ENCODE measurements at places on chromosomes 5 and 9.
A peak's percentile ranks its signal among the peaks of the same experiment; 100 is the strongest.

DNA sequence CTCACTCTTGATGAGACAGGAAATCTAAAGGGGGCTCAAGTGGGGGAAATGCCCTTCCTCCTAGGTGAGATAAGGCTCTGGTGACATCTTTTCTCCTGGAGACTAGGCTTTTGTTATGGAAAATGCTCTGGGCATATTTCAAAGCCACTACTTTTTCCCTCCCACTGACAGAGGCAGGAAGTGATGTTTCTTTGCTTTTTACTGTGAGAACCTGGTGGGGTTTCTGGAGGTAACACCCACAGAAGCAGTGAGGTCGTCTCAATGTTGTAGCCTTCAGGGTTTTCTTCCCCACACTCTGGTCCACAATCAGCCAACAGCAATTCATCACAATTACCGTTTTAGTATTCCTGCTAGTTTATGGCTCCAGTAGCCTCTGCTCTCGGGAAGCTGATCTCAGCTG is 41.4 kb upstream of the FAM240B start:
- no peak for DNase-seq

DNA sequence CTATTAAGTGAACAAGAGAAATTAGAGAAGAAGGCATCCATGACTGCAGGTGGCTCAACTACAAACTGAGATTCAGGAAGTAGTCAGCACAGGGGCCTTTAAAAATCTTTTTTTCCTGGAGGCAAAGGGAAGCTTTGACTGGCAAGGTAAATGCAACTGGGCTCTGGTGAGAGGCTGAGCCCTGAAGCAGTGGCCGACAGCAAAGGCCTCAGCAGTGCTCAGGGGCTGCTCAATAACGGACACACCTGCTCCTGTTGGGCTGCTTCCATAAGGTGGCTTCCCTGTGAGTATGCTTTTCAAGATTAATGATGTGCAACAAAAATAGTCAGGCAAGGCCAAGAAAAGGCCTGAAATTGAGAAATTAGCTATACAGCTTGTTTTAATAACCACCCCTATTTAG is 134.2 kb upstream of the RGMB start:
- no peak for DNase-seq

- no peak for DNase-seq
Measured at GRCh38 chr9:19464061-19464763, 55.4 kb downstream of the ACER2 start.

GRCh38 chr9:124899845-124900244 is 37.9 kb downstream of the ARPC5L start:
- no peak for DNase-seq

DNA sequence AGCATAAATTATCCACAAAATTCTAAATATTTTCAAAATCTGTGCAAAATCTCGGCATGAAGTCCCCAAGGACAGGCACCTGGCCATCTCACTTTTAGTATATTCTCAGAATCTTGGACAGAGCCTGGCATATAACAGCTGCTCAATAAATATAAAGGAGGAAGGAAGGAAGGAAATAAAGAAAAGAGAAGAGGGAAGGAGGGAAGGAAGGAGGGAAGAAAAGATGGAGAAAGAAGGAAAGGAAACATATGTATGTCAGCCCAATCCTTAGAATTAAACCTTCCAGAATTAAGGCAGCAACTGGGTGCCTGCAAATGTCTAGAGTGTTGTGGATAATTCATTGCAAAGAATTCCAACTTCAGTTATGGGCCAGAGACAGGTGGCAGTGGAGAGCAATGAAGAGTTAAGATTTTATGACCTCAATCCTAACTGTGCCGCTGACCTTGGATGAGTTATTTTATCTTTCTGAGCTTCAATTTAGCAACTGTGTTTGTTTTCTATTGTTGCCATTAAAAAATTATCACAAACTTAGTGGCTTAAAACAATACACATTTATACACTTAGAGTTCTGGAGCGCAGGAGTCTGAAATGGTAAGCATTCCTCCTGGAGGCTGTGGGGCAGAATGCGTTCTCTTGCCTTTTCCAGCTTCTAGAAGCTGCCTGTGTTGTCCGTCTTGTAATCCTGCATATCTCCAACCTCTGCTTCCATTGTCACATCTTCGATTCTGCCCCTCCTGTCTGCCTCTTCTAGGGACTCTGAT is 200.9 kb upstream of the MSX2 start:
- DNase-seq: peak; percentile 7

- no peak for DNase-seq
Measured at GRCh38 chr9:125630436-125630835, 76.6 kb downstream of the MAPKAP1 start.

- no peak for DNase-seq
Measured at GRCh38 chr5:14483504-14484157, 98.0 kb upstream of the OTULINL start.

DNA sequence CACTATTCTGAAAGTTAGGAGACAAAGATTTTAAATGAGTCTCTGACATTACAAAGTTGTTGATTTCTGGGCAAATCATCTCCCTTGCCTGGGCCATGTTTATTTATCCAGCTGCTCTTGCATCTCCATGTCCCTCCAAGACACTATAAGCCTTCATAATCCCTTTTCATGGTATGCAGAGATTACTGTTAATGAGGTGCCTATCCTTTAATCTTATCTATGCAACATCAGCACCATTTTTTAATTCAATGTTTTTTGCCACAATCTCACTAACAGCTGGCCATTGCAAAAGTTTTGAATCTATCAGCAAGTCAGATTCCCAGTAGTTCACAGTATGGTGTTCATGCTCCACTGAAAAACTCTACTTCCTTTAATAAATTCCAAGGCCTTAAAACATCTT is 108.5 kb upstream of the PTPRD start:
- no peak for DNase-seq

GRCh38 chr5:59430066-59430685 is 463.4 kb downstream of the PDE4D start:
- no peak for DNase-seq

GRCh38 chr9:87883990-87884389 is 1.3 kb downstream of the SPATA31E1 start:
- DNase-seq: peak; percentile 34

DNA sequence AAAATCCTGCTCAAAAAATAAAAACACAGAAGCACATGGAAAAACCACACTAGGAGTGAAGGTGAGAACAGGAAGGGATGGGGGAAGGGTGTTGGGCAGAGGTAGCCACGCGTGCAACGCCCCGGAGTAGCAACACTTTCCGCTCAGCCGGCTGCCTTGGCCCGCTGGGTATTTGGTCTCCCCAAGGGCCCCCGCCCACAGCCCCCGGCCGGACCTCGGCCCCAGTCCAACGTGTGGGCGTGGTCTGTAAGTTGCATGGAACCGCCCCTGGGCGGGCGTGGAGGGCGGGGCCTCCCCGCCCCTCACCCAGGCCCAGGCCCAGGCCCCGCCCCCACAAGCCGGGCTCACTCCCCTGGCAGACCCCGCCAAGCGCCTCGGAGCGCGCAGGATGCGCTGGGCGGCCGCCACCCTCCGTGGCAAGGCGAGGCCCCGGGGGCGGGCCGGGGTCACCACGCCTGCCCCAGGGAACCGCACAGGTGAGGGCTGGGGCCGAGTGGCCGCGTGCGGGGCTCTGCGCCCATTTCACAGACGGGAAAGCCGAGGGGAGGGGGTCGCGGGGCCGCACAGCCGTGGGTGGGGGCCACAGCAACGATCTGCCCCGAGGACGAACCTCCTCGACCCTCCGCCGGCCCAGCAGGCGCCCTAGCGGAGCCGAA is at the start of gene SUSD3:
Gene SUSD3, plus strand, starts transcription at position 347 of the 656 bp plus-strand sequence. Its CDS starts 42 bp downstream, at position 389.
- DNase-seq: no peak

- no peak for DNase-seq
Measured at GRCh38 chr5:153660919-153661318, 170.4 kb downstream of the GRIA1 start.

- DNase-seq: no peak
Measured at GRCh38 chr5:3943859-3944258, 348.2 kb downstream of the IRX1 start.

GRCh38 chr5:90949469-90950358 is 391.1 kb downstream of the ADGRV1 start:
- DNase-seq: no peak

DNA sequence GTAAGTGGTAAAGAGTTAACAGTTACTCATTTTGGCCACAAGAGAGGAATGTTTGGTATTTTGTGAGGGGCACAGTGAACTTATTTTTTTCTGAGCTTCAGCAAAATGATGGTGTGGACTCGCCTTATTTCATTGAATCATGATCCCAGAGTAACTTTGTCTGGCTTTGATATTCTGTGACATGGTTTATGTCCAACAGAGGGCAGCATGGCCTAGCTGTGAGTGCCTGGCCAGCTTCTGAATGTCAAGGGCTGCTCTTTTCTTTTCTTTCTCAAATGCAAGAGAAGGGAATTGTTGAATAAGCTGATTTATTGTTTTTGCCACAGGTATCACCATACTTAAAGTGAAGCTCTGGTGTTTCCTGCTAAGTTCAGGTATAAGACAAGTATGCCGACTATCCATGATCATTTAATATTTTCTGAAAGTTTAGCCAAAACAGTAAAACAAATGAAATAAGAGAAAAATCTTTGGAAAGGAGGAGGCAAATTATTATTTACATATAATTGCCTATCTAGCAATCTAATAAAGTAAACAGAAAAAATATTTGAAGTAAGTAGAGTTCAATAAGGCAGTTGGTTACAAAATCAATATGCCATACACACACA is 31.7 kb downstream of the MRPL22 start:
- peak; percentile 70 for DNase-seq

GRCh38 chr5:72210888-72211678 is 103.8 kb downstream of the MAP1B start:
- DNase-seq: no peak

- peak; percentile 95 for DNase-seq
Measured at GRCh38 chr9:121278477-121279261, 10.7 kb downstream of the GSN start.

GRCh38 chr9:109417585-109418544 is 80.2 kb downstream of the PTPN3 start:
- no peak for DNase-seq

DNA sequence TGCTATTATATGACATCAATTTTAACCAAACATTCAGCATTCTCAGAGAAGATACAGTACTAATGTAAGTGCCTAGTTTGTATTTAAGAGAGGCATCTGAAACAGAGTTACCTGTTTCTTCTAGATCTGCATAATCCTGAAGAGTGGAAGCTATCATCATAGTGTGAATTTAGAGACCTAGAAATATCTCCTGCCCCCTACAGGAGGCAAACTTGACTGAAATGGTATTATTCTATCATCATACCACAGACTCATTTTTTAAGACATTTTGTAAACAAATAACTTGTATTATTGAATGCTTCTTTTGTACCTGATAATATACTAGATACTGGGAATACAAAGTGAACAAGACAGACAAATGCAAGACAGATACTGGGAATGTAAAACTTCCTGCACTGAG is 216.8 kb upstream of the RPS23 start:
- DNase-seq: peak; percentile 23

DNA sequence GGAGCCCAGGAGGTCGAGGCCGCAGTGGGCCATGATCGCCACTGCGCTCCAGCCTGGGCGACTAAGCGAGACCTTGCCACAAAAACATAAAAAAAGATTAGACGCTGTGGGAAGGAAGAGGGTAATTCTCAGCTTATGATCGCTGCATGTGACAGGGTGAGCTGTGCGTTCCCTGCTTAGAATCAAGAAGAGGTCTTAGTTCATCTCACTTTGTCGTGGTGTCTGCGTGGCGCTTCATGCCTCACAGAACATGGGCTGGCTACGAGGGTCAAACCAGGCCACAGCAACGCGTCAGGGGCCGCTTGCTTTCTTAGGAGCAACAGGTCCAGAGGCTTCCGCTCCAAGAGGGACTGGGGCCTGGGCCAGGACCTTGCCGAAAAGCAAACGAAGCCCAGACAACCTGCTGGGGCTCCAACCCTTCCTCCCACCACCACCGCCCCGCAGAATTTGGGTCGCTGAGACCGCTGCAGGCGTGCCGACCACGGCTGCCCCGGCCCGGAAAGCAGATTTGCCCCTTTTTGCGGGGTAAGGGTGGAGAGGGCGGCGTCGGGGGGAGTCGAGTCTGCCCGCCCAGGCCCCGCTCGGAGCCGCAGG is 10.0 kb upstream of the GRIN1 start:
- DNase-seq: no peak

DNA sequence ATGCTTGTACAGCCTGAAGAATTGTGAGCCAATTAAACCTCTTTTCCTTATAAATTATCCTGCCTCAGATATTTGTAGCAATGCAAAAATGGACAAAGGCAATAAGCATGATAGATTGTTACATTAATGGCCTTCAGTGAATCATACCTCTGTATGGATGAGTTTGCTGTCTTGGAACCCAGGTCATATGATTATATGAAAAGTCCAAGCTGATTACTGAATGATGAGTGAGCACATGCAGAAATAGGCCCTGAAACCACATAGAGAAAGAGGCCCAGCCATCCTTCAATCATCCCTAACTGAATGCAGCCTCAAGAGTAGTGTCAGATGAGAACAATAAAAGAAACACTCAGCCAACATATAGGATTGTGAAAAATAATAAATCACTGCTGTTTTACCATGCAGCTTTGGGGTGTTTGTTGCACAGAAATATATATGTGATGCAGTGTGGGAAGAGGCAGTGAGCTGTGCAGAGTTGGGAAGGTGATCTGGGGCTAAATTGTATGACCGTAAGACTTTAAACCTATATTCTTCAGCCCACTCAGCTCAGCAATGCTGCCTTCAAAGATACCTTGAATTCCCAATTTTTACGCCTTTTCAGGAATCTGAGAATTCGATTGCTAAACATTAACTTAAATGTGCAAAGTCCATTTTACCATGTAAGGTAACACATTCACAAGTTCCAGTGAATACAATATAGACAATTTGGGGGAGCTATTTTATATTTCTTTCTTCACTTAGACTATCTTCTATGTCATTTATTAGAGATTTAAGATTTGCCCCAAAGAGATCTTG is 36.3 kb upstream of the SHISAL2B start:
- DNase-seq: no peak

DNA sequence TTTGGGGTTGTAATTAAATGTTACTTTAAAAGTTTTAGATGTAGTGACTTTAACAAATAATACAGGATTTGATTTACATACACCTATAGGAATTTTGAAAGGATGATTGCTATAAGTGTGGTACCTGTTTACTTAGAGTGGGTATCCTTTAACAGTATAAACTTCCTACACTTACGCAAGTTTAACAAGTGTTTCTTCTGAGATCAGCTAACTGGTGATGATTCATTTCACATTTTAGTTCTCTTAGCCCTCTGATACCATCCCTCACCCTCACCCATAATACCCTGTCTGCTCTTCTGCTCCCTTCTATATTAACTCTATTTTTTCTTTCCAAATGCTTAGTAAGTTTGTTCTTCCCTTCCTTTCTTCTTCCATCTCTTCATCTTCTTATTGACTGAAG is 197.9 kb downstream of the GDNF start:
- no peak for DNase-seq

- DNase-seq: peak; percentile 94
Measured at GRCh38 chr9:86282077-86282978, at the start of gene ISCA1. ISCA1 (minus strand) TSS chr9:86282538; CDS start chr9:86282458, 80 bp downstream.

- DNase-seq: no peak
Measured at GRCh38 chr9:134065612-134066419, 2.0 kb downstream of the BRD3 start.
